ENCODE measurements at places on chromosomes 2 and 18.

DNA sequence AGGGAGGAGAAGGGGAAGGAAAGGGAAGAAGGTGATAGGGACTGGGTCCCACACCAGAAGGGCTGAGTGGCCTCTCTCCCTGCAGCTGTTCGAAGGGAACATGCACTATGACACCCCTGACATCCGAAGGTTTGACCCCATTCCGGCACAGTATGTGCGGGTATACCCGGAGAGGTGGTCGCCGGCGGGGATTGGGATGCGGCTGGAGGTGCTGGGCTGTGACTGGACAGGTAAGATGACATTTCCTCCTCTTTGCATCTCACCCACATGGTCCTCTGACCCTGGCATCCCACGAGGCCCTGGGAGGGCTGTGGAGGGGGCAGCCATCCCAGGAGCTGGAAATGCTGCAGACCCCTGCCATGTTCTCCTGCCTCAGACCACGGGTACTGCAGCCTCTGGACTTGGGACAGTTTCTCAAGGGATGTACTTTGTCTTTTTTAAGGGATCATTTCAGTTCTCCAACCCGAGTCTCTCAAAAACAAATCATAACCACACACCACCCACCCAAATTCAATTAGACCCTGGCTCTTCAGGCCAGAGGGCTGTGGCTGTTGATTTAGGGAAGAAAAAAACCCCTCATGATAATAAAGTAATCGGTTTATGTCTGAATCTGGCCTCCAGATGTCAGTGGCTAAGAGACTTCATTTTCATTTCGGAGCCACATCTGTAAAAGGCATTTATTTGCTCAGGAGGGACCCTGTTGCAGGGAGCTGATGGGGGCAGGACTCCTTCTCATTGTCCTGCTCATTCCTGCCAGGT, 63.5 kb downstream of the NRP2 start:
- DNase-seq = no peak

DNA sequence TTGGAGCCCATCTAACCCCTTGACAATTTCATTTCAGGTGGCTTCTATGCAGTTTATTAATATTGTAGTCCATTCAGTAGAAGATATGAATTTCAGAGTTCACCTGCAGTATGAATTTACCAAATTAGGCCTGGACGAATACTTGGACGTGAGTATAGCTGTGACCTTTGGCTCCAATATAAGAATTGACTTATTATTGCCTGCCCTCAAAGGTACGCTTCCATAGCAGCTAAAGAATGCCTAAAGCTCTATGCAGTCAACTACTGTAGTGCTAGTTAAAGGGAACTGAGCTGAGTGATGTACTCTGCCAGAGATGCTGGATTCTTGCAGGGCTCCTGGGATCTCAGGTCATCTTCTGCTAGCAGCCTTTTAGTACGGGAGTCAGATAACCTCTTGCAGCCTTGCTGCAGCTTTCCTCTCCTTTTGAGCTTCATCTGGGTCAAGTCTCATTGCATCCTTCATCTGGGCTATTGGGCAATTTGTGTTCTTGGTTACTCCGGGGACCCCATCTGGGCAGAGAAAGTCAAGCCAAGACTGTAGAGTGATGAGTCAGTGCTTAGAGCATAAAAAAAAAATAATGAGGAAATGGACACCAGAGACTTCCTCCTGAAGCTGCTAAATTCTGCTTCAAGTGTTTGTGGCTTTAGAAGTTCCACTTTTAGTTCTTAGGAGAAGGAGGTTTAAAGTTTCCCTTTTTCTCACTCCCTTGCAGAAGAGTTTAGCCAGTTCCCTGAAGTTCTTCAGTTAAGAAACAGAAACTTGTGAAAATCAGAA, 105.6 kb downstream of the PRPF40A start:
- no peak for DNase-seq

DNA sequence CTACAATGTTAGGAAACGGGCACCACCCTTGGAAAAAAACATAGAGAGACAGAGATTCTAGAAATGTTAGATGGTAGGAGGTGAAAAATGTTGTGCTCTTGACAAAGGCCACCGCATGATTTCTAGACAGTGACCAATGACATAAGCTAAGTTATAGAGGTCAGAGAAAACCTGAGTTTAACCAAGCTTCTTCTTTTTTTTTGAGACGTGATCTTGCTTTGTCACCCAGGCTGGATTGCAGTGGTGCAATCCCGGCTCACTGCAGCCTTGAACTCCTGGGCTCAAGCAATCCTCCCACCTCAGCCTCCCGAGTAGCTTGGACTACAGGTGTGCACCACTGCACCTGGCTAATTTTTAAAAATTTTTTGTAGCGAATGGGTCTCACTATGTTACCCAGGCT, 13.0 kb downstream of the FER1L5 start:
- DNase-seq = no peak

- DNase-seq = no peak
These were observed 4.2 kb upstream of the ODC1 start for GRCh38 chr2:10452312-10452711.

GRCh38 chr2:12733846-12734245, 17.1 kb downstream of the TRIB2 start:
- no peak for DNase-seq

DNA sequence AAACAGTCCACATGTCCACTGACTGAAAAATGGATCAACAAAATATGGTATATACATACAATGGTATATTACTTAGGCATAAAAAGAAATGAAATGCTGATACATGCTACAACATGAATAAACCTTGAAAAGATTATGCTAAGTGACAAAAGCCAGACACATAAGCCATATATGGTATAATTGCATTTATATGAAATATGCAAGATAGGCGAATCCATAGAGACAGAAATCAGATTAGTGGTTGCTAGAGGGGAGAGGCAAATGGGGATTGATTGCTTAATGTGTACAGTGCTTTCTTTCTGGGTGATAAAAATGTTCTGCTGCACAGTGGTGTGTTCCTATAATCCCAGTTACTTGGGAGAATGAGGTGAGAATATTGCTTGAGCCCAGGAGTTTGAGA, 171.0 kb downstream of the CYP26B1 start:
- DNase-seq = no peak

GRCh38 chr2:29113027-29113686, 2.1 kb upstream of the CLIP4 start:
- no peak for DNase-seq

DNA sequence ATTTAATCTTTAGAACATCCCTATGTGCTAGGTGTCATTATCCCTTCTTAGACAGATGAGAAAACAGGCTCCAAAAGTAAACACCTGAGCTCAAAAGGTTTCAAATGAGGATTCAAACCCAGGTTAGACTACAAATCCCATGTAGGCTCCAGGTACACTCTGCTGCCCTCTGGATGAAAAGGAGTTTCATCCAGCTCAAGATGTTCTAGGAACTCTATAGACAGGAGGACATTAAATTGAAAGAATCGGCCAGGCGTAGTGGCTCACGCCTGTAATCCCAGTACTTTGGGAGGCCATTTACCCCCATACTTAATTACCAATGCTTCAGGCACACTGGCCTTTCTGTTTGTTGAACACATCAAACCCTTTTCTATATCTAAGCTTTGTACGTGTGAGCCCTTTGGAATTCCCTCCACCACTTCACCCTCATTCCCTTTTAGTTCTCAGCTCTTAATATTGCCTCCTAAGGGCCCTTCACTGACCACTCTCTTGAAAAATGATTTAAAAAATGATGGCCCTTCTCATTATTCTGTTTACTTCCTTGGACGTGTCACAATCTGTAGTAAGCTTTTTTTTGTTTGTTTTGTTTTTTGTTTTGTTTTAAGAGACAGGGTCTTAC, 10.7 kb downstream of the SLC25A12 start:
- no peak for DNase-seq

DNA sequence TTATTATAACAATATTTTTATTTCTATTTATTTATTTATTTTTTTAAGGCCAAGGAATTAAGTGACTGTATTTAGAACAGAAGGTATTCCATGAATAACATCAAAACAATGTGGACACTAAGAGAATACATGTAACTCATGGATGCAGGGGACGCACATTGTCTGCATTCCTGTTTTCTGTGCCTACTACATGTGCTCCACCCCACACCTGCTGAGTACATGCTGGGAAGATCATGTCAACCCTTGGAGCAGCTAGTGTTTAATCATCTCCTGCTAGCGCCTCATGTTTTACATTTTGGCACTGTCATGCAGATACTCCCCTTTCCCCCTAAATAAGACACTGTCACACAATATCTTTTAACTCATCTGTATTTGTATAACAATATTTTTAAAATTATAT, 29.3 kb downstream of the DPYSL5 start:
- DNase-seq = no peak

- DNase-seq = no peak
These were observed 21.5 kb upstream of the TXNL4A start for GRCh38 chr18:80009661-80010550.

DNA sequence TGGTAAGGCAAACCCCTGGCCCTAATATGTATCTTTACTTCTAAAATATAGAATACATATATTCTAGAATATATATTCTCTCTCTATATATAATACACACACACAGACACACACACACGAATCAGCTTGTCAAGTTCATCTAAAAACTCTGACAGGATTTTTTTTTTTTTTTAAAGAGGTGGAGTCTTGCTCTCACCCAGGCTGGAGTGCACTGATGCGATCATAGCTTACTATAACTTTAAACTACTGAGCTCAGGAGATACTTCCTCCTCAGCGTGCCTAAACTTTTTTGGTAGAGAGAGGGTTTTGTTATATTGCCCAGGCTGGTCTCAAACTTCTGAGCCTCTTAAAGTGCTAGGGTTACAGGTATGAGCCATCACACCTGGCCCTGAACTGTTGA, 45.2 kb downstream of the DOK1 start:
- no peak for DNase-seq

GRCh38 chr18:36974686-36975085, 145.8 kb downstream of the KIAA1328 start:
- no peak for DNase-seq

GRCh38 chr2:159230145-159230877, 56.2 kb downstream of the WDSUB1 start:
- DNase-seq = no peak

- peak; percentile 4 for DNase-seq
These were observed 80.0 kb downstream of the EXOC6B start for GRCh38 chr2:72745679-72746368.

- DNase-seq = no peak
These were observed 8.6 kb downstream of the ALLC start for GRCh38 chr2:3666613-3666975.

GRCh38 chr2:164974221-164974620, 18.9 kb upstream of the SLC38A11 start:
- no peak for DNase-seq

GRCh38 chr2:8572712-8573233, 109.1 kb upstream of the ID2 start:
- no peak for DNase-seq

DNA sequence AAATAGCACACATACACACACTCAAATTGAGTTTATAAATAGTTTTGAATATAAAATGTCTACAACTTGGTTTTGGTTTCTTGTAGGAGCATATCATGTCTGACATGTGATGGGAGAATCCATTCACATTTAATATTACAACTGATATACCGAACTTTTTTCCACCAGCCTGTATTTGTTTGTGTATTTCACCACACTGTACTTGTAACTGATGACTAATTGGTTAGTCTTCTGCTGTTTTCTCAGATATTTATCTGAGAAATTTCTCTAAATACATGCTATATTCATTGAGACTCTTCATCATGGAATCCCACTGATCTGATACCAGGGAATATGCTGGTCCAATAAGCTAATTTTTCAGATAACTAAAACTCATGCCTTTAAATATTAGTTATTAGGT, 56.3 kb upstream of the UBXN4 start:
- no peak for DNase-seq

GRCh38 chr2:195730912-195731311, 73.9 kb downstream of the SLC39A10 start:
- no peak for DNase-seq

- no peak for DNase-seq
These were observed 24.8 kb downstream of the KIF5C start for GRCh38 chr2:148899638-148900318.

DNA sequence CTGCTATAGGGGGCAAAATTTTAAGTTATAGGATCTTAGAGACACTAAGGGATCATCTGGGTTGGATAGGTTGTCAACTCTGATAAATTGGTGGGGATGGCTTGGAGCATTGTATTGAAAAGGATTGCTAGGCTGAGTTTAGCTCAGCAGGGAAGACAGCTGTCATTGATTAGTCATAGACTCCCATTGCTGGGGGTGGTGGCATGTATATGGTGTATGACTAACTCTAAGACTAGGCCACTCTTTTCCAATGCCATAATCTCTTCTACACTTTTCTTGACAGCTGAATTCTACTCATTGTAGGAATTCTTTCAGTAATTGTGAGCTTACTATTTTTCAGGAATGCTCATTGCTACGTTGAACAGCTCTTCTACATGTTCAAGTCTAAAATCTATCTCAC, 81.3 kb upstream of the PELI1 start:
- DNase-seq = no peak

GRCh38 chr18:42131066-42131929, 176.3 kb downstream of the PIK3C3 start:
- DNase-seq = no peak

GRCh38 chr2:129192117-129192516, 787.3 kb upstream of the RAB6C start:
- no peak for DNase-seq

DNA sequence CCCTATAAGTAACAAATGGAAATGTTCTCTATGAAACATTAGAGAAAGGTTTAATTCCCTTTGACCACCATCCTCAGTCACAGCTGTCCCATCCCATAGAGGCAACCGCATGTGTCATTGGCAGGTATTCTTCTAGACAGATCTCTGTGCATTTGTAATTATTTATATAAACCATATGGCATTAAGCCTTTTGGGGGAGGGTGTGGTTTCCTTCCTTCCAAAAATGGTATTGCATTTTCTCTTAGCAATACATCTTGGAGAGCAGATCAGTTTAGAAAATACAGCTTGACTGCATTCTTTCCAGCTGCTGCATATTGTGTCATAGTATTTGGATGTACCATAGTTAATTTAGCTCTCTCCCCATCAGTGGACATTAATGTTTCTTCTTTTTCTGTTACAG, 57.7 kb downstream of the LCLAT1 start:
- no peak for DNase-seq

GRCh38 chr18:9557250-9557943, 57.0 kb downstream of the PPP4R1 start:
- DNase-seq = no peak

GRCh38 chr2:113175736-113176695, 2.2 kb downstream of the PSD4 start:
- no peak for DNase-seq

DNA sequence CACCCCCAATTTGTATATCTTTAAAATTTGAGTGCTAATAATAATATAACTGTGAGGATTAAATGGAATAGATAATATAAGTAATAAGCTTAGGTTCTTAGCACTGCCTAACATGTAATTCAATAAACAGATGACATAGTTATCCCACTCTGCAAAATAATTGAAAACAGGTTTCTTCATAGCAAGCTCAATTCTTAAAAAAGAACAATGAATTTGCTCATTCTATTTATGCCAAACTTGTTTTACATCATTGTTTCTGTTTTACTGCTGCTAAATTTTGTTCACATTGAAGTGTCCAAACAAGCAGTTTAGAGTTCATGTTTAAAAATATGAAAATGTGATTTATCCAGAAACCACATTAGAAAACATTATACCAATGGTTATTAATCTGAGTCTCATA, 217.0 kb downstream of the MBD5 start:
- no peak for DNase-seq

GRCh38 chr2:30613001-30613400, 166.0 kb downstream of the LCLAT1 start:
- no peak for DNase-seq
